T-helper 17 cell (primary cell): ENCODE measurements at places on chromosomes 12 and 14.

DNA sequence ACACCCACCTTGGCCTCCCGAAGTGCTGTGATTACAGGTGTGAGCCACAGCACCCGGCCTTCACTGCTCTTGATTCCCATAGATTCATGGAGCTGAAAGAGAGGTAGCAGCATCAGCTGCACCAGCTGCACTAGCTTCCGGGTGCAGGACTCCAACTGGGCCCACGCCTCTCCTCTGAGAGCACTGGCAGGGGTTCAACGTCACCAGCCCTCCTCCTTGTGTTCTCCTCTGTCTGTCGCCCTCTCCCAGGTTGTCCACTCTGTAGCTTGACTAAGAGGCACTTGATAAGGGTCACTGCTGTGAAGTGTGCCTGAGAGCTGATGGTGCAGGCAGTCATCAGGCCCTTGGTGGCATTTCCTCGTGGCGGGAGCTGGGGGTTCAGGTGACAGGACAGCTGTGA lies 28.3 kb downstream of the MLXIP start:
- no peak overlapping the region for H3K27ac ChIP-seq
- H3K36me3 ChIP-seq = no peaks in the 10 kb centered on the region
- H3K27me3 ChIP-seq = no peaks in the 10 kb centered on the region
- DNase-seq = no peak
- peak overlapping the region; percentile 15 for H3K4me3 ChIP-seq

GRCh38 chr12:107091989-107092641 lies 1.2 kb downstream of the CRY1 start:
- no peaks in the 10 kb centered on the region for H3K36me3 ChIP-seq
- H3K27me3 ChIP-seq = no peaks in the 10 kb centered on the region
- no peak overlapping the region for H3K27ac ChIP-seq
- no peak for DNase-seq

GRCh38 chr14:39704594-39704993 lies 272.4 kb upstream of the FBXO33 start:
- no peaks in the 10 kb centered on the region for H3K36me3 ChIP-seq
- H3K4me3 ChIP-seq = no peak overlapping the region
- no peak overlapping the region for H3K27ac ChIP-seq
- no peaks in the 10 kb centered on the region for H3K4me1 ChIP-seq
- no peak for DNase-seq

- no peaks in the 10 kb centered on the region for H3K4me1 ChIP-seq
- DNase-seq = no peak
- H3K27me3 ChIP-seq = no peaks in the 10 kb centered on the region
- H3K4me3 ChIP-seq = no peak overlapping the region
- peaks cover 4% of the 10 kb centered on the region for H3K36me3 ChIP-seq
These were observed 1002.5 kb downstream of the BCL11B start for GRCh38 chr14:98269533-98269932.

- DNase-seq = no peak
- no peak overlapping the region for H3K4me3 ChIP-seq
- H3K36me3 ChIP-seq = no peaks in the 10 kb centered on the region
- H3K4me1 ChIP-seq = peaks cover 6% of the 10 kb centered on the region
- H3K27me3 ChIP-seq = no peaks in the 10 kb centered on the region
These were observed 6.4 kb upstream of the TBPL2 start for GRCh38 chr14:55446833-55447232.

- no peak for DNase-seq
- H3K27ac ChIP-seq = no peak overlapping the region
- H3K4me3 ChIP-seq = peak overlapping the region; percentile 90
- no peaks in the 10 kb centered on the region for H3K36me3 ChIP-seq
- peaks cover 21% of the 10 kb centered on the region for H3K4me1 ChIP-seq
These were observed 42.7 kb upstream of the NCOR2 start for GRCh38 chr12:124610021-124610612.

GRCh38 chr12:110995016-110995415 lies 74.6 kb upstream of the MYL2 start:
- H3K4me1 ChIP-seq = no peaks in the 10 kb centered on the region
- peaks cover 26% of the 10 kb centered on the region for H3K27me3 ChIP-seq
- no peak overlapping the region for H3K27ac ChIP-seq
- H3K36me3 ChIP-seq = no peaks in the 10 kb centered on the region
- H3K4me3 ChIP-seq = no peak overlapping the region

GRCh38 chr12:75658901-75659823 lies 147.8 kb upstream of the KRR1 start:
- peaks cover 6% of the 10 kb centered on the region for H3K4me1 ChIP-seq
- H3K4me3 ChIP-seq = no peak overlapping the region
- H3K27me3 ChIP-seq = no peaks in the 10 kb centered on the region
- no peaks in the 10 kb centered on the region for H3K36me3 ChIP-seq

DNA sequence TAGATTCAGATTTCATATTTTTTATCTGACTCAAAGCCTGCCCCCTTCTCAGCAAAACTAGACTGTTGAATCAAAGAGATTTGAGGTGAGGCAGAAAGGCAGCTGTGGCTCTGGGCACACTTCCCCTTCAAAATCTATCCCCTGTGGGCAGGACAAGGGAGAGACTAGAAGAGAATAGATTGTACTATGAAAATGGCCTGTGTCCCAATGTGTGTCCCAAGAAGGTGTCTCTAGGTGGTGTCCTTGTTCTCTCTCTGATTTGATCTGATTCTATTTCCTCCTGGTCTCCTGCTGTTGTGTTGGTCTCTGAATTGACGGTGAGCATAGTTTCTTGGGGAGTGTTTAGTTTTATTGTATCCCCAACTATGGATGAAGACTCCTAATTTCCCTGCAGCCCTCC lies 565.8 kb upstream of the ATP2B1 start:
- H3K4me1 ChIP-seq = no peaks in the 10 kb centered on the region
- H3K36me3 ChIP-seq = no peaks in the 10 kb centered on the region
- DNase-seq = no peak
- H3K4me3 ChIP-seq = no peak overlapping the region

GRCh38 chr14:71943695-71944018 lies 11.4 kb downstream of the RGS6 start:
- no peaks in the 10 kb centered on the region for H3K36me3 ChIP-seq
- H3K27me3 ChIP-seq = peaks cover 36% of the 10 kb centered on the region
- DNase-seq = no peak
- H3K4me3 ChIP-seq = no peak overlapping the region
- H3K27ac ChIP-seq = no peak overlapping the region

DNA sequence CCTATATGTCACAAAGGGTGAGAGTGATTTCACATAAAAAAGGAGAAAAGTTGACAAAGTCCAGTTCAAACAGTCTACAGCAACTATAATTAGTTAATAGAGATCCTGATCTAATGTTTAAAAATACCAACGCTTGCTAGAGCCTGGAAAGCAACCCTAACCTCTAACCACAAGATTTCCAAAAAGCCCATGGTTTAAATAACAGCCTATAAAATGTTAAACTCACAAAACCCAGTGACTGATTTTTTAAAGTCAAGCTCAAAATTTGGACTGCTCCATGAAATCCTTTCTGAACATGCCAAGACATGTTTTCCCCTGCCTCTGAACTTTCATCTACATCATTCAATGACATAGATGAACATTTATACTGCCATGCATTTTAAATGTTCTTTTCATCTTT lies 81.6 kb downstream of the PLEKHG7 start:
- H3K27ac ChIP-seq = no peak overlapping the region
- H3K27me3 ChIP-seq = no peaks in the 10 kb centered on the region
- no peak for DNase-seq
- no peaks in the 10 kb centered on the region for H3K36me3 ChIP-seq

DNA sequence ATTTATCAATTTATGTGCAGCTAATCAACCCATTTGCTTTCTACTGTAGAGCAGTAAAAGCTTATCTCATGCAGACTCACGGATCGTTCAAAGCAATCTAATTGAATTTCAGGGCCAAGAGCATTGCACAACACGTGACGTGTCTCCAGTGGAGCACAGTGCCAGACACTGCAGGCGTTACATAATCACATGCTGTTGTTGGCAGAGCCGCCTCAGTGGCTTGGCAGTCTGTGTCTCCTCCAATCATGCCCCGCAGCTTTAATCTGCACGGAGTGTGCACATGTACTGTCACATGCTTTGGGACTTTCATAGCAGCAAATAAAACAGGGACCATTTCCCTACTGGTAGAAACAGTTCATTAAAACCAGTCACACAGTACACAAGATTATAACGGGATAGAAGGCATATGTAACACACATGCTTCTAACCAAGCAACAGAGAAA lies 309.3 kb downstream of the ITPR2 start:
- no peak overlapping the region for H3K4me3 ChIP-seq
- no peak overlapping the region for H3K27ac ChIP-seq
- no peak for DNase-seq

GRCh38 chr12:69844836-69845235 lies 19.8 kb downstream of the MYRFL start:
- H3K36me3 ChIP-seq = peaks cover 3% of the 10 kb centered on the region
- H3K4me3 ChIP-seq = no peak overlapping the region
- no peaks in the 10 kb centered on the region for H3K4me1 ChIP-seq
- H3K27ac ChIP-seq = no peak overlapping the region
- no peak for DNase-seq

- H3K27ac ChIP-seq = no peak overlapping the region
- peaks cover 11% of the 10 kb centered on the region for H3K4me1 ChIP-seq
- no peak overlapping the region for H3K4me3 ChIP-seq
- no peak for DNase-seq
These were observed 65.0 kb downstream of the CHGA start for GRCh38 chr14:92987713-92988510.

GRCh38 chr12:50799908-50800307 lies 36.0 kb downstream of the ATF1 start:
- no peak overlapping the region for H3K27ac ChIP-seq
- H3K36me3 ChIP-seq = peaks cover 6% of the 10 kb centered on the region

GRCh38 chr12:25767606-25768005 lies 190.9 kb upstream of the RASSF8 start:
- H3K27ac ChIP-seq = no peak overlapping the region
- H3K4me1 ChIP-seq = no peaks in the 10 kb centered on the region
- no peak for DNase-seq
- H3K4me3 ChIP-seq = no peak overlapping the region
- H3K36me3 ChIP-seq = no peaks in the 10 kb centered on the region

DNA sequence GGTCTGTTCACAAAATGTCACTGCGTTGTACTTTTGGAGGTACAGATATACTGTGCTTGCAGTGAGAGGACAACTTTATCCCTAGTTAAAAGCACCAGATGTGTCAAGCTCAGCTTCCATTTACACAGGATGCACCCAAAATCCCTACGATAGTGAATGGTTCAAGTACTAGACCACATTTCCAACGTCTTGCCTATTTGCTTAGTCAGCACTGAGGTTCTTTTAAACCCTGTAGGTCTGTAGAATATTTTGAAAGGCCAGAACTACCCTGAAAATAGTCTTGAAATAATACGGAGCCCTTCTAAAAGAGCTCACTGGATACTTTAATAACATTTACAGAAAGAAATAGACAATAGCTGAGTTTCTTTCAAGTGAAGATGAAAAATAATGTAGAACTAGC lies 466.1 kb downstream of the FUT8 start:
- no peak overlapping the region for H3K27ac ChIP-seq
- H3K36me3 ChIP-seq = peaks cover 3% of the 10 kb centered on the region
- peaks cover 13% of the 10 kb centered on the region for H3K4me1 ChIP-seq
- no peak overlapping the region for H3K4me3 ChIP-seq
- DNase-seq = no peak

GRCh38 chr12:89928467-89928866 lies 219.8 kb upstream of the ATP2B1 start:
- no peak for DNase-seq
- H3K36me3 ChIP-seq = no peaks in the 10 kb centered on the region
- H3K4me3 ChIP-seq = no peak overlapping the region
- H3K27ac ChIP-seq = peak overlapping the region; percentile 41

GRCh38 chr14:51931308-51931707 lies 58.0 kb upstream of the RTRAF start:
- H3K27me3 ChIP-seq = no peaks in the 10 kb centered on the region
- peak overlapping the region; percentile 81 for H3K27ac ChIP-seq
- H3K36me3 ChIP-seq = peaks cover 15% of the 10 kb centered on the region

DNA sequence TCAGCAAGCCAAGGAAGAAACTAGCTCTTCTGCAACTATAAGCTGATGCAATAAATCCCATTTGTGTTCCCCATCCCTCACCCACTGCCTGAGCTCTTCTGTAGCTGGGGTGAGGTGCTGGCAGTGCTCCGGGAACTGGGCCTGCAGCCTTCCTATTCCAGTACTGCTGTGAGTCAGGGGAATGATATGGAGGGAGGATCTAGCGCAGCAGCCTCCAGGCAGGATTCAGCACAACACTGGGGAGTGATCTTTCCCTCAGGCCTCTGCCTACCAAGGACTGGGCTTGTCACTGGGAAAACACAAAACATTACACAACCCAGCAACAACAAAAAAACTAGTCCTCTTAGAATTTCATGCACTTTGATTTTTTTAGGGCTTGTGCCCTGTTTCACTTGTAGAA lies 58.7 kb downstream of the ST8SIA1 start:
- H3K4me3 ChIP-seq = no peak overlapping the region
- peaks cover 3% of the 10 kb centered on the region for H3K36me3 ChIP-seq
- H3K27ac ChIP-seq = no peak overlapping the region
- peaks cover 7% of the 10 kb centered on the region for H3K4me1 ChIP-seq
- DNase-seq = no peak
- no peaks in the 10 kb centered on the region for H3K27me3 ChIP-seq

DNA sequence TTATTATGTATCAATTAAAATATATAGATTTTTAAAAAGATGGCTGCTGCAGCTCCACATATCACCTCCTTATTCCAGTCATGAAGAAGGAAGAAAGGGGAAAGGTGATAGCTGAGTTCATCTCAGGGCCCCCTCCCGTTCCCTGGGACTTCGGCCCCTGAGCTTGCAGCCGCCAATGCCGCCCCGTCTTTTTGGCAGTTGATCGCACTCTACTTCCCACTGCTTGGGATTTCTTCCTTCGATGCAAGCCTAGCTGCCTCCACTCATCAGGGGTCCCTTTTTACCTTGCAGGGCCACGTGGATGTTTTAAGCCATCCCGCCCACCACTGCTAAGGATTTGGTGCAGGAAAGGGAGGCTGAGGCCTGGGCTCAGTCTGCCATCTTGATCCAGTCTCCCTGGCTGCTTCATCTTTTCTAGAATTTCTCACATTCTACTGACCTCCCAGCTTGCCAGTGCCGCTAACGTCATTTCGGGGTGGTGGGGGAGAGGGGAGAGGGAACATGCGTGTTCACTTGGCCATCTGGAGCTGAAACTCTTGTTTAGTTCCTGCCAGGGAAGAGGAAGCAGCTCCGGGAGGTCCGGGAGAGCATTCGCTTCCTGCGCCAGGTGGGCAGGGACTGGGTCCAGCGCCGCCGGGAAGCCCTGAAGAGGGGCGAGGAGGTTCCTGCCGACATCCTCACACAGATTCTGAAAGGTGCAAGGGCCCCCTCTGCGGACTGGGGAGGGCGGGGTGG lies 31.3 kb downstream of the CYP46A1 start:
- peaks cover 2% of the 10 kb centered on the region for H3K36me3 ChIP-seq
- H3K27me3 ChIP-seq = peaks cover 18% of the 10 kb centered on the region
- no peak overlapping the region for H3K4me3 ChIP-seq
- DNase-seq = no peak
- H3K27ac ChIP-seq = no peak overlapping the region

GRCh38 chr14:101467181-101467926 lies 93.9 kb upstream of the DIO3 start:
- no peaks in the 10 kb centered on the region for H3K36me3 ChIP-seq
- H3K27me3 ChIP-seq = peaks cover 38% of the 10 kb centered on the region
- no peak for DNase-seq
- H3K4me1 ChIP-seq = no peaks in the 10 kb centered on the region
- H3K4me3 ChIP-seq = no peak overlapping the region
- H3K27ac ChIP-seq = no peak overlapping the region
